NCI-H510A treated with DMSO at 0.1 percent for 48 hours (cell line): ENCODE measurements at places on chromosomes 1 and 21.
A peak's percentile ranks its signal among the peaks of the same experiment; 100 is the strongest.

GRCh38 chr1:157734321-157734720 is 33.8 kb upstream of the FCRL3 start:
- no peak for DNase-seq

GRCh38 chr1:227809026-227809425 is 6.4 kb upstream of the PRSS38 start:
- DNase-seq = no peak

- DNase-seq = no peak
These were observed 7.9 kb upstream of the MATN1 start for GRCh38 chr1:30731109-30731805.

DNA sequence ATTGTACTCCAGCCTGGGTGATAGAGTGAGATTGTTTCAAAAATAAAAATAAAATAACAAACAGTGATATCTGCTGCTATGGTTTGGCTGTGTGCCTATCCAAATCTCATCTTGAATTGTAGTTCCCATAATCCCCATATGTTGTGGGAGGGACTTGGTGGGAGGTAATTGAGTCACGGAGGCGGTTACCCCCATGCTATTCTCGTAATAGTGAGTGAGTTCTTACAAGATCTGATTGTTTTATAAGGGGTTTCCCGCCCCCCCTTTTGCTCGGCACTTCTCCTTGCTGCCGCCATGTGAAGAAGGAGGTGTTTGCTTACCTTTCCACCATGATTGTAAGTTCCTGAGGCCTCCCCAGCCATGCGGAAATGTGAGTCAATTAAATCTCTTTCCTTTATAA is 47.8 kb downstream of the ACTL8 start:
- DNase-seq = no peak

- no peak for DNase-seq
These were observed 287.0 kb downstream of the SDCCAG8 start for GRCh38 chr1:243542739-243543415.

DNA sequence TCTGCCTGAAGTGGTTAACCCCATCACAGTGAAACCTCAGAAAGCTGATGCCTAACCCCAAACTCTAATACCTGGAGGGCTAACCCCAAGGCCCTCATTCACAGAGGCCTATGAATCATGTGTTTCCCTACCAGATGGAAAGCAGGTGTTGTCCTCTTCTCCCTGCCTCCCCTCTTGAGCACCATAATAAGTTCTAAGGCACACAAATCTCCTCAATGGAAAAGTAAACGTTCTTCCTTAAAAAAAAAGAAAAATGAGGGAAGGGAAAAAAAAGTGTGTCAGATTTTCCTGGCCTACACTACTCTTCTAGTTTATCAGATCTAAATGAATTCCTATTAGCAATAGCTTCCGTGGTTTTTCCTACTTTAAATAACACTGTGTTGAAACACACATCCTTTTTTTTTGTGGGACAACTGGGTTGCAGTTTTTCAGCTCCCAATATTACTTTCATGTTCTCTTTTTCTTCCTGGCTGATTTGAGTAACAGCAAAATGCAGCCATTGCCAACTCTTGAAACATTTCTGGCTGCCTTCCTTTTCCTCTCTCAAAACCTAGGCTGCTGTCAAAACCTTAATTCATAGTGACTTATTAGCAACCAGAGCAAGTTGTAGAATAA is 43.2 kb downstream of the SLC44A3 start:
- no peak for DNase-seq

GRCh38 chr1:208409176-208409575 is 165.0 kb upstream of the PLXNA2 start:
- no peak for DNase-seq

DNA sequence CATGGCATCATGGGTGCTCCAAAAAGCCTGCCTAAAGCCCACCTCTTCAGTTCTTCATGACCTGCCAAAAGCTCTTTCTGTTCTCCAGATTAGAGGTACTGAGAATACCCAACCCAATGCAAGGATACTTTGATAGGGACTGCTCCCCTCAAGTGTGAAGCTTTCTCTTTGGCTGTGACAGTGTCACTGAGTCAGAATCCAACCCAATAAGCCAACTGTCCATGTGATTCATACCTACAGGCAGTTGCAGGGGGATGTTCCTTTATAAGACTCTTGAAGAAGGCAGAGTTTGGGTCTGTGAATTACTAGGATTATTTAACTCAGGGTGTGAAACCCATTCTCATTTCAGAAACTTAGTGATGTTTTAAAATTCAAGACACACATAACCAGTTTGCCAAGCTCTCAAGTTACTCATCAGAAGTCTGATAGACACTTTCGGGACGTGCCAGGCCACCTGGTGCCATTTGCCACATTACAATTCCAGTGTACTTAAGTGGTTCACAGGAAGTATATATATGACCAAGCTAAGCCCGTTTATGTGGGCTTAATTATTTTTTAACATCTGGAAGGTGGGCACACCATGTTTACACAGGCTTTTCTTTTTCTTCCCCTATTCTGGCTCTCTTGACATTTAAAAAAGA is 265.8 kb downstream of the NFIA start:
- DNase-seq = peak; percentile 42

DNA sequence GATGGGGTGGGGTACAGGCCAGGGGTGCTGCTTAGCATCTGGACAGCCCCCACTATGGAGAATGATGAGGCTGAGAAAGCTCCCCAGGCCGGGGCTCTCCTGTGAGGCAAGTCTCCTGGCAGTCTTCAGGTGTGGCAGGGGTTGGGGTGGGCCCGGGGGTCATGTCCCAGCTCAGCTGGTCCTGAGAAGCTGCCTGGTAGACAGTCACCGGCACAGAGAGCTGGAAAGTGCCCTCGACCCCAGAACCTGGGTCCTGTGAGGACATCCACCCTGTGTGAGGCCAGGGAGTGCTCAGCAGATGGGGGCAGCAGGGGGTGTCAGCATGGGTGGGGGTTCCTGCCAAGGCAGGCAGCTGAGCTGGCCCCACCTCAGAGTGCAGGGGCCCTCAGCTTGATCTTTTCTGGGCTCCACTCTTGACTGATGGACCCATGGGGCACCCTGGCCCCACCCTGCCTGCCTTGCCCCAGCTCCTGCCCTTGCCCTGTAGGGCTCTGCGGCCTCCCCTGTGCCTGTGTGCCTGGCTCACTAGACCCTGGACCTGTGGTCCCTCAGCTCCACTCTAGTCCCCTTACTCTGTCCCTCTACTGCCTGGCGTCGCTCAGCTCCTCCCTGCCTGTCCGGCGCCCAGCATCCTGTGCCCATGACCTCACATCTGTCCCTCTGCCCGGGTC is 5.8 kb downstream of the IBA57 start:
- DNase-seq = no peak

- no peak for DNase-seq
These were observed 103.7 kb upstream of the PRMT6 start for GRCh38 chr1:106952776-106953175.

DNA sequence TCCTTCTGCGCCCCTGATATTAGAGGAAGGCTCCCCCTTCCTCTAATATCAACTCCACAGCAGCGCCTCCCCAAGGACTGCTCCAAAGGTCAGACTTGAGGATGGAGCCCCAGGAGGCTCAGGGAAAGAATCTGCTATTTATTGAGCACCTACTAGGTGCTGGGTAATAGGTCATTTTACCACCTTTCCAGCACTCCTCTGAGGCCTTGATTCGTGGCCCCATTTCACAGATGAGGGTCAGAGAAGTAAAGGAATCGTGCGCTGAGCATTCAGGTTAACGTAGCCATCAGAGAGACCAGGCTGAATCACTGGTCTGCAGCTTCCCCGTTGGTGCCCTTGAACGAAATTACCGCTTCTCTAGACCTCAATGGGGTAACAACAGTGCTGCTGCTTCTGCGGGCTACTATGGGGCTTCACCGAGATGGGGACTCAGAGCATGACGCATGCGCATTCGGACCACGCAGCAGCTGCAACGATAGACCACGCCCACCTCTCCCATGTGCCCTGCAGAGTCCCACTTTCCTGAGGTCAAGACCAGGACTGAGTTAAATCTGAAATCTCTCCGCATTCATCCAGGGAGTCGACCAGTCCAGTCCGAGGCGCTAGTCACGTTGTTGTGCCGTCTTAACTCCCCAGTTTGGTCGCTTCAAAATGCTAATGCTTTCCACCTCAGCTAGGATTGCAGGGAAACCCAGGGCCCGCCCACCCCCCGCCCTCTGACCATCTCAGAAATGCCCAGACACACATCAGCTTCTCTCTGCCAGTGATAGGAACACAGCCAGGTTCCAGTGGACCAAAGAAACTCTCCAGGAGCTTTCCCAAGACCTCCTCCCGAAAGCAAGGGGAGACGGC is 12.9 kb downstream of the CAMK2N1 start:
- DNase-seq = no peak

DNA sequence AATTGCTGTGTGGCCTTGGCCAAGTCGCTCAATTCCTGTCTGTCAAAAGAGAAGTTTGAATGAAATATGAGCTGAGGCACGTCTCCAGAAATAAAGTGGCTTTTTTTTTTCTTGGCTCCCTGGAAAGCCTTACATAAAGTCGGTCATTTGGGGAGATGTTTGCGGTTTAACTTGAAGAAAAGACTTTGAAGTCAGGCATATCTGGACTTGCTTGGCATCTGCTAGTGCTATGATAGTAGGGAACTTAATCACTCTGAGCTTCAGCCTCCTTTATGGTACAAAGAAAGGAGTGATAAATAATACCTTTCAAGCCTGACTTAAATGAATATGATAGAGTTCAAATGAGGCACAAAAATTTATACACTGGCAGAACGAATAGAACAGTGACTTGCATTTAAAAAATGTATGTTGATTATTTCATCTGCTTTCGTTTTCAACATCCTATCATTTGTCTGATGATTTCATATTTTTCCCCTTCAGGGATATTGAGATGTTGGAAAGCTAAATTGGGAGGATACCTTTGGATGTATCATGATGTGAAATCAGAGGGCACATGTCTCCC is 60.2 kb downstream of the FASLG start:
- no peak for DNase-seq

DNA sequence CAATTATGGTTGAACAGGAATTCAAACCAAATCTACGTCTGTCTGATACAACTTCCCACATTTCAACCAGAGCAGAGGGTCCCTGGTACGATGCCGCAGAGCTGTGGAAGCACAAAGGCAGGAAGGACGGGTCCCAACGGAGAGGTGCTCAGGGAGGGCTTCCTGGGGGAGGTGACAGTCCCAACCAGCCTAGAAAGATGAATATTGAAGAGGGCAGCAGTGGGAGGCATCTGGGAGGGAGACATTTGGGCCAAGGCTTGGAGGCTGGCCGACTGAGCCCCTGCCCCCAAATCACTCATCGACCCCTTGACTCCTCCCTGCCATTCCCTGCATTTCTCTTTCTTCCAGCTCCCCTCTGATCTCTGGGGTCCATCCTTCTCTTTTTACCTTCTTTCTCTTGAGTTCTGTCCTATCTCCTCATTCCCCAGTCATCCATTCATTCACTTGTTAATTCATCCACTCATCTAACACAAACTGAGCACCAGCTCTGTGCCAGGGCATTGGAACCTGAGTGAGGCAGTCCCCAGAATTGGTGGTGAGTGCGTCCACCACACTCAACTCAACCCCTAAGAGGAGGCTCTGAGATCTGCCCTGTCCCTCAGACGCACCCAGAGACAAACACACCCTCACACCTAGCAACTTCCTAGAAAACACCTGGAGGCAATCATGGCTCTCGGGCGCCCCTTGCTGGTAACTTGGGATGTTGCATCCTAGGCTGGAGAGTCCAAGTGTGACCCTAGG is 13.2 kb upstream of the CELA3B start:
- DNase-seq = peak; percentile 79

DNA sequence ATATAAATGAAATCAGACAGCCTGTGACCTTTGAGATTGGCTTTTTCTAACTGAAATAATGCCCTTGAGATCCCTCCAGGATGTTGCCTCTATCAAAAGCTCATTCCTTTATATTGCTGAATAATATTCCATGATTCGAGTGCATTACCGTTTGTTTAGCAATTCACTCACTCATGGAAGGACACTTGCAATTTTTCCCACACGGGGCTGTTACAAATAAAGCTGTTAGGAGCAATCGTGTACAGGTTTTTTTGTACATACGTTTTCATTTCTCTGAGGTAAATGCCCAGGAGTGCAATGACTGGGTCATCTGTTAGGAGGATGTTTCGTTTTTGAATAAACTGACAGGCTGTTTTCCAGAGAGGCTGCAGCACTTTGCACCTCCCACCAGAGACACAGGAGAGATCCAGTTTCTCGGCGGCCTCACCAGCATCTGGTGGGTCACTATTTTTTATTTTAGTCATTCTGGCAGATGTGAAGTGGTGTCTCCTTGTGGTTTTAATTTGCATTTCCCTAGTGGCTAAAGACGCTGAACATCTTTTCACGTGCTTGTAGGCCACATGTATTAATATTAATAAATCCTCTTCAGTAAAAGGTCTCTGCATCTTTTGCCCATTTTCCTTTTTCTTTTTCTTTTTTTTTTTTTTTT is 11.0 kb downstream of the PRDM15 start:
- no peak for DNase-seq

DNA sequence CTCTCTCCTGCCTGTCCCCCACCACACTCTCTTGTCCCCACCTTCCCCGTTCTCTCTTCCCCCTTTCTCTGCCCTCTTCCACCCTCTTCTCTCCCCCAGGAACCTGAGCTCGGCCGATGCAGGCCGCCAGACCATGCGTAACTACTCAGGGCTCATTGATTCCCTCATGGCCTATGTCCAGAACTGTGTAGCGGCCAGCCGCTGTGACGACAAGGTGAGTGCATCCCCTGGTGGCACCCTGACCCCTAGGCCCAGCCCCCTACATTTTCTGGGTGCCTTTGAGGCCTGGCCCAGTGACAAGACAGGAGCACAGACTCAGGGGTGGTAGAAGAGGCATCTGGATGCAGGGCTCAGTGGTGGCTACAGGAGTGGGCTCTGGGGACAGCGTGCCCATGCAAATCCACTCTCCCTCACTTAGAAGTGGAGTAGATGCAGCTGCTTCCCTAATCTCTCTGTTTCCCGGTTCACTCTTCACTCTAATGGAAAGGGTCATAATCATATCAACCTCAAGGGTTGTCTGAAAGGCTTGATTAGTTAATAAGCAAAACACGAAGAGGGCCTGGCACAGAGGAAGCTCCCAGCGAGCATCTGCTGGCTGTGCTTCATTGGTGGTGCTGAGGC is 37.0 kb downstream of the PKP1 start:
- no peak for DNase-seq

- DNase-seq = no peak
These were observed 16.3 kb upstream of the TSPAN1 start for GRCh38 chr1:46158312-46159281.

DNA sequence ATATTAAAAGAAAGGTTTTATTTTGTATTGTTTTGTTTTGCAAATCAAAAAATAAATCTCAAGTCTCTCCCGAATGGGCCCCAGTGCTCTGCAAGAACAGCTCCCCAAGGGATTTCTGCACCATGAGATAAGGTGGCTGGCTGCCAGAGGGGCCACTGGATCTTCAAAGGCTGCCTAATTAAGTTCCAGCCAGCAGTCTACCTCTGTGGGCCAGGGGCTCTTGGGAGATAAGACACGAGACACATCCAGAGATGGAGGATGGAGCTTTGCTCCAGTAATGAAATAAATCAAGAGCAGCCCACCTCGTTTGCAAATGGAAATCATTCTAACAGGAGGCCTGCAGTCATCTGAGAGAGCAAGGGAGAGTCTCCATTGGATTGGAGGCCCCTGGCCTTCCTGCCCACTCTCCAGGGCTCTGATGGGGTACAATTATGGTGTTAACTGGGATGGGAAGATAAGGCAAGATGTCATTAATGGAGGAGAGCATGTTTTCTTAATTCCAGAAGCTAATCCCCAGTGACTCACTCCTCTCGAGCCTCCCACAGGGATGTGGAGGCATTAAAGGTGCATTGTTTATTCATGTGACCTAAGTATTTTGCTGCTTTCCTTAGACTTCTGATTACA is 155.2 kb upstream of the KAZN start:
- DNase-seq = no peak
